NAMALWA (cell line): ENCODE measurements at places on chromosomes 1 and 21.
A peak's percentile ranks its signal among the peaks of the same experiment; 100 is the strongest.

DNA sequence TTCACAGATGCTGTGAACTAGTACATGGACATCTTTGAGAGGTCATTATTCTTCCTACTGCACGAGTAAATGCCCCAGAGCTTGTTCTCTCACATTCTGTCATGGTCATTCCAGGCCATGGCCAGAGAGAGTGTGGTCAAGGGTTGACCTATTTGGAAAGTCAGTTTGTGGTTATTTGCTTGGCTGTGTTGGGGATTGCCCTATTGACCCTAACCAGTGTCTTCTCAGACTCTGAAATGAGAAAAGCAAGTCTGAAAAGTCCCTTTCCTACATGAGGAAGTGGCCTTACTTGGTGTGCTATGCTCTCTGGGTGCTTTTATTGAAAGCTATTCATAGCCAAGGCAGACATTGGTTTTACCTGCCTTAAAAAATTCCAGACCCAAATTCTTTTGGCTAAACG lies 26.6 kb downstream of the CLIC6 start:
- DNase-seq: no peak

GRCh38 chr1:219724440-219724839 lies 111.5 kb upstream of the ZC3H11B start:
- DNase-seq: no peak

- DNase-seq: no peak
Observed at GRCh38 chr1:205950280-205950679, 7.0 kb upstream of the SLC26A9 start.

DNA sequence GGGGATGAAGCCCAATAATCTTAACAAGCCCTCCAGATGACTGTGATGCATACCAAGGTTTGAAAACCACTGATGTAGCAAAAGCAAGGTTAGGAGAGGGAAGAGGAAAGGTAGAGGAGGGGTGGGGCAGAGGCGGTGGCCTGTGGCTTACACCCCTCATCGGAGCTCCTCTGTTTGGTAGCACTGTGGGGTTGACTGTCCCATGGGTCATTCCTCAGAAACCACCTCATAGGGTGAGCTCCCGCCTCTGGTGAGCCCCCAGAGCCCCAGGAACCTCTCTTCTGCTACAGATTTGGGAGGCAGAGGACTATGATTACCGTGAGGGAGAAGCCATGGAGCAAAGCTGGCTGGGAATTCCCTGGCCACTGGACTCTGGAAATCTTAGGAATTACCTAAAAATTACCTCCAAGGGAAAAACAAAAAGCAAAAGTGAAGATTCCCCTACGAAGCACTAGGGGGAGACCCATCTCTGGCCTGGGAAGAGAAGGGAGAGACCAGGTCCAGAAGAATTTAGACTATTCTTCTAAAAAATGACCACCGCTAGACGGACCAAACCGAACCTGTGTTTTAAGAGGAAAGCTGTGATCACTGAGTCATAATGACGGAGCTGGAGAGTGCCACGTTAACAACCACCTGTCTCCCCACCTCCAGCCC lies 1.5 kb upstream of the RASSF5 start:
- DNase-seq: no peak

GRCh38 chr1:180248731-180249681 lies 18.9 kb downstream of the LHX4 start:
- DNase-seq: peak; percentile 58

DNA sequence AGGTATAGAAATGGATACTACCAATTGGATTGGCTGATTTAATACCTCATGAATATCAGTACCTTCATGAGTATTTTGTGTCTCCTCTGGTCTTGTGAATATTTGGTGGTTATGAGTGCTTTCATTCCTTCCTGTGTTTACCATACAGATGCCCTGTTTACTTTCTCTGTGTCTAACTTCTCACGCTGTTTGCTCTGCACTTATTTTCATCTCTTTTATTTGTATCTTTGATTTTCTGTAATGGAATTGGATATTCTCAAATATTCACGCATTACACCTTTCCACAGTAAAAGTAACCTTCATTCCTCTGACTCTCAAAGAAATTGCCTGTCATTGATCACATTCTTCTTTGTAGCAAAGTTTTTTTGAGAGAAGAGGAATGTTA lies 16.8 kb downstream of the CNST start:
- no peak for DNase-seq

GRCh38 chr1:110211496-110212168 lies 1.5 kb downstream of the KCNC4 start:
- no peak for DNase-seq

DNA sequence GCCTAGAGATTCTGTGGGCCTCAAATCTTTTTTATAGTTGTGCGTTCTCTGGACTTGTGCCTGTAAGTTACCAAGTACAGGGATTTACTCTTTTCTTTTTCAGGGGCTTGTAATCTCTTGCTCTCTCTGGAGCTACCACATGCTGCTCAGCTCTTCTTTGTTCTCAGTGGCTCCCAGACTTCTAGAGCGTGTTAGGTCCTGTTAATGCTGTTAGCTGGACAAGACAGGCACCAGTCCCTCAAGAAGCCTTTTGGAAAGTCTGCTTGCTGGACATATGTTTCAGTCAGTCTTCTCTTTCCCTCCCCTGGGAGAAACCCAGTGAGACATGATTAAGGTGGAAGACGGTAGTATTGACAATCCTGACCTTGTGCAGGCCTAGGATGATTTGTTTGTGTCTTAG lies 29.4 kb downstream of the KCNK2 start:
- no peak for DNase-seq

DNA sequence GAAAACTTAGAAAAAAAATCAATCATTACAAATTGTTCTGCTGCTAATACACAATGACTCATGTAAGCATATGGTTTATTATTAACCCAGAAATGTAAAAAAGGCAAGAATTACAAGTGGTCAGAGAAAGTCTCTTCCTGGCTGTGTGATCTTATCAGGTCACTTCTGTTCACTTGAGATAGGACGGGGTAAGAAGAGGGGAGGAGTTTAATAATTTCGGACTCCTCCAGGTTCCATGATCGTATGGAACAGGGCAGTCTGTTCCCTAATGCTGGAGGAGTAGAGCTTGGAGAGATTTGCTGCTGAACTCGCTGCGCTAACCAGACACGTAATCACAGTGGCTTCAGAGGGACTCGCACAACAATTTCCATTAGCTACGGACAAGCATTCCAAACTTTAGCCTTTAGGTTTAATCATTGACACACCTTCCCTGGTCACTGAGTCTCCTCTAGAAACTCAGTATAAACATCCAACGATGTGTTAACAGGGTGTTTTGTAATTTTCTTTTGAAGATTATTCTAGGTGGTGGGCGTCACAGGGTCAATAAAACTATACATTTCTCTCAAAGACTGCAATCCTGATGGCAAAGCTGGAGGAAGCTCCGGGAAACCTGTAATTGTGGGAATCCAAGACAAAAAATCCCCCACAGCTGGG lies 1.3 kb downstream of the CRYZ start:
- DNase-seq: peak; percentile 6

DNA sequence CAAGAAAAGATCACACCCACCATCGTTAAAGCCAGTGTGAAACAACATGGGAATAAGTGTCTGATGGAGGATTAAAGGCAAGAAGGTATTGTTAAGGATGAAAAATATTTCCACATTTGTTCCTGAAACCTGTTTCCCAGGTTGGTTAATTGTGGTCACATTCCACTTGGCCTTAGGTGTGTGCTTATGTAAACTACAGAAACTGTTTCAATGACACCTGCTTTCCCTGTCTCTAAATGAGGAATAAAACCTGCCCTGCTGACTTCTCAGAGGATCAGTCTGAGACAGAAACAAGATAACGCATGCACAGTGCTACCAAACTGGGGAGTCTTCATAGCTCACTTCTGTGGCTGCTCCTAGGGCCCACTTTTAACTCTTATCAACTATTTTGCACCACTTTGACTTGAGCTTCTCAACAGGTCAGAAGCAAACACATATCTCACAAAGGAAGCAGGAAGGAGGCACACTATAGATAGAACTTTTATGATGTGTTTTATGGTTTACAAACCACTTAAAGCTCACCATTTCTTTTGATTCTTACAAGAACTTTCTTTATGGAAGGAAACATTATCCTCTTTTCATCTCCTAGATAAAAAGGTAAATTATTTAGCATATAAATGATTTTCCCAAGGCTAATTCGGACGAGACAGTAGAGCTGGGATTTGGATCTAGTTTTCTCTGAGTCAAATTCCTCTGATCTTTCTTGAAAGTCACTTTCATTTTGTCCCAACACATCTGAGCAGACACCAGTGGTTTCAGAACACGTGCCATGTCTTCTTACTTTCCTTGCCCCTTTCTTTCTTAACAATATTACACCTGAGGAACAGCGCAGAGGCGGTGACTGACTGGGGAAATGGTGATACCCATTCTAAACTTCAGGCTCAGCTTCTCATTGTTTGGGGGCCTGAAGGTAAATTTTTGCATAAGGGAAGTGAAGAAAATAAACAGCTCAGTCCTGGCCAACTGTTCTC lies 33.4 kb downstream of the CYP2J2 start:
- no peak for DNase-seq

DNA sequence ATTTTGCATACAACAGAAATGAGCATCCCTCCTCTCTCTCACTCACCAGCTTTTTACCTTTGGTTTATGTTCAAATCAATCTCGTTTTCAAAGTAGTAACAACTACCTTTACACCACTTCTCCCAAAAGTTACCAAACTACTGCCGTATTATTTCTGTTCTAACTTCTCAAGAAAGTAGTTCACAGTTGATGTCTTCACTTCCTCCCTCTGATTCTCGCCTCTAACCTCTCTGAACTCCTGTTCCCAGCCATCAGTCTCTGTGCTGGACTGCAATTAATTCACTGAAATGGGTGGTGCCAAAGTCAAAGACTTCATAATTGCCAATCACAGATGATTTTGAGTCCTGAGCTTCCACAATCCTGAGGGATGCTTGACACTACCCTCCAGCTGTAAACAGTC lies 54.0 kb downstream of the ZNF281 start:
- DNase-seq: no peak

DNA sequence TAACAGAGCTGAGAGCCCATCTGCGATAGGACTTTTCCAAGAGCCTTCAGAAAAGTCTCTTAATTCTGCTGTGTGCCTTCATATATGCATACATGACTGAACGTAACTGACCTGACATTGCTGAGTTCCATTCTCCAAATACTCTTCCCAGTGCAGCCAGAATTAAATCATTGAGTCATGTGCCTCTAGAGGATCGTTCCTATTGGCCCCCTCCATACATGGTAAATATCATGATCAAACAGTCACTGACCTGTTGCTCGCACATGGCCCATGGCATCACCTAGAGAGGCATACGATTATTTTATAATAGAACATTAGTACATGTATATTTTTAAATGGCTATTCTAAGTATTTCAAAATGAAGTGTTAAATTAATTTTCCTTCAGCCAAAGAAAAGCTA lies 186.8 kb downstream of the PBX1 start:
- DNase-seq: no peak

GRCh38 chr1:202836623-202837403 lies 26.1 kb downstream of the PCAT6 start:
- no peak for DNase-seq

DNA sequence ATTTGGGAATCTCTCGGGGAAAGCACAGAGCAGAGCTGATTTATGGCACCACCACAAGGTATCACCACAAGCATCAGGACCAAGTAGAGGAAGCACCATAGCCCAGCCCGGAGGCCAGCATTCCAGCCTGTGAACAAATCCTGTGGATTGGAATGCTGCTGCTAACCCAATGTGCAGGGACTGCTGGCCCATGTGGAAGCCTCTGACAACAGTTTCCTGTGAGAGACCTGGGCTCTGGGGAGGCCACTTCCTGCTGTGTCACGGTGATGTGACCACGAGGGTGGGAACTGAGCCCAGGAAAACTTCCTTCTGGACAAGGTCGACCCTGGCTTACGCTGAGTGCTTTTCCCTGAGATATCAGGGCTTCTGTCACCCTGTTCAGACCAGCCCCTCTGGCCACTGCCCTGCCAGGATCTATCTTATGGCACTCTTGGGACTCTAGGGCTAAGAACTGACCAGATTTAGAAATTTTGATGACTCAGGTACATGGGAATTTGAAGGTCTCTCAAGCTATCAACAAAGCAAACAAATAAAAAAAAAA lies 88.3 kb upstream of the NGF start:
- DNase-seq: no peak

DNA sequence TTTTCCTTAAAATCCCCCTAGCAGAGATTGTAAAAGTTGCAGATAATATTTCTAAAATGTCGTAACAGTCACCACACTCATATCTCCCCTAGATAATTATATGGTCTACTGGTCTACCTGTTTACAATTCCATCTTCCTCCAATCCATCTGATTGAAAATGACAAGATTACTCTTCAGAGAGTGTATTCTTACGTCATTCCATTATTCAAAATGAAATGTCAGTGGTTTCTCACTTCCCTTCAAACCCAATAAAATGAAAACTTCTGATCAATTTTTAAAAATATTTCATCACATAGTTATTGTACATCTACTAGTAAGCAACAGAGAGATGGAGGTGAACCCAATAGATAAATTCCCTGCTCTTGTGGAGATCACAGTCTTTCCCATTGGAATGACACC lies 202.2 kb upstream of the C8B start:
- DNase-seq: no peak

- DNase-seq: peak; percentile 90
Observed at GRCh38 chr21:36255663-36256062, 64.3 kb upstream of the MORC3 start.

- DNase-seq: no peak
Observed at GRCh38 chr1:91817211-91817905, 68.6 kb downstream of the TGFBR3 start.

DNA sequence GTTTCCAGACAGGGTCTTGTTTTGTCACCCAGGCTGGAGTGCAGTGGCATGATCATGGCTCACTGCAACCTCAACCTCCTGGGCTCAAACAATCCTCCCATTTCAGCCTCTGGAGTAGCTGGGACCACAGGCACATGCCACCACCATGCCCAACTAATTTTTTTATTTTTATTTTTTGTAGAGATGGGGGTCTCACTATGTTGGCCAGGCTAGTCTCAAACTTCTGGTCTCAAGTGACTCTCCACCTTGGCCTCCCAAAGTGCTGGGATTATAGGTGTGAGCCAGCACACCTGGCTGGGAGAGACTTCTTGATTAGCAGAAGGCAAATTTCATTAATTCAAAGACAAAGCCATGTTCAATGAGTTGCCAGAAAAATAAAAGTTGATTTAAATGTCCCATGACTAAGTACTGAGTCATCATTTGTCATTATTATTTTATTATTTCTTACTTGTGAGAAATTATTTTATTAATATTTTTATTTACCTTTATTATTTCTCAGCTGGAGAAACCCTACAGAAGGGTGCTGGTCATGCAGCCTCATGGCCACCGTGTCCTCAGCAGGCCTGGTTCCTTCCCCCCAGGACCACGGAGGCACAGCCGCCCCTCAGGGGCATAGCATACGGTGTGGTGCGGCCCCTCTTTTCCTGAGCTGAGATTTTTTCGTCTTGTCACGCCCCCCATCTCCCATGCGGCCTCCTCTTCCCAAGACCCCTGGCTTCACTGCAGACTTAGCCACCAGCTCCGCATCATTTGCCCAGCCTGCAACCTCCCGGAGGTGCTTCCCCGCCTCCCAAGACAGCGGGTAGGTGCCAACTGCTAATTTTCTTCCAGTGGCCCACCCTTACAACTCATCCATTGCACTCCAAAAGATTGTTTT lies 55.3 kb upstream of the SIM2 start:
- no peak for DNase-seq

DNA sequence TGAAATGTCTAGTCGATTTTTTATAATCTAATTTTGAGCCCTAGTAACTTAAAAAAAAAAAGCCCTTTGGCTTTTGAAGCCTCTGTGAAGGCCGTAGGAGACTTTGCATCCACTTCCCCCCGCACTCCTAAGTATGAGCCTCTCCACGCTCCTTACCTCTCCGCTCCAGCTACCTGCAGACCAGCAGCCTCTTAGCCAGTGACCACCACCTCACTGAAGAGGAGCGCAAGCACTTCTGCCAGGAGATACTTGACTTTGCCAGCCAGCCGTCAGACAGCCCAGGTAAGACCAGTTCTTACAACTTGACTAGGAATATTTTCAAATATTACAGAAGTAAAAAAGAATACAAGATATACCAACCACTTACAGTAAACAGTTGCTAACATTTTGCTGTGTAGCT lies 27.4 kb upstream of the PWP2 start:
- no peak for DNase-seq
